Hypothalamus (tissue), 51 donors: ENCODE measurements at places on chromosomes 13 and 19.

DNA sequence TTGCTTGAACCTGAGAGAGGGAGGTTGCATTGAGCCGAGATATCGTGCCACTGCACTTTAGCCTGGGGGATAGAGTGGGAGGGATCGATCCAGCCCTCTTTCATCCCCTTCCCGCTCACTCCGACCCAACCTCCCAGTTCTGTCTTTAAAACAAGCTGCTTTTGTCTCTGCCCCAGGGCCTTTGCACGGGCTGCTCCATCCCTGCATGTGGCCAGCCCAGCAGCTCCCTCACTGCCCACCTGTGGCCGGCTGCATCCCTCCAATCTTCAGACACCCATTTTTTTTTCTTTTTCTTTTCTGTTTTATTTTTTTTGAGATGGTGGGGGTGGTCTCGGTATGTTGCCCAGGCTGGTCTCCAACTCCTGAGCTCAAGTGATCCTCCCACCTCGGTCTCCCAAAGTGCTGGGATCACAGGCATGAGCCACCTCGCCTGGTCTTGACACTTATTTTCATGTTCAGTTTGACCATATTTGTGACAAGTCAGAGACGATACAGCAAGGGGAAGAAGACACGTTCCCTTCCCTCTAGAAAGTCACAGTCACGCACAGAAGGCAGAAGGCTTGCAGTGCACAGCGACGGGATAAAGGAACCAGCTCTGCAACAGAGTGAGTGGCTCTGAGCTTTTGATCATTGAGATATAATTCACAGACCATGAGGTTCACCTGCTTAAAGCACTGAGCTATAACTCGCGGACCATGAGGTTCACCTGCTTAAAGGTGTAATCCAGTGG lies 31.8 kb downstream of the EFNA2 start:
- no peak for DNase-seq

DNA sequence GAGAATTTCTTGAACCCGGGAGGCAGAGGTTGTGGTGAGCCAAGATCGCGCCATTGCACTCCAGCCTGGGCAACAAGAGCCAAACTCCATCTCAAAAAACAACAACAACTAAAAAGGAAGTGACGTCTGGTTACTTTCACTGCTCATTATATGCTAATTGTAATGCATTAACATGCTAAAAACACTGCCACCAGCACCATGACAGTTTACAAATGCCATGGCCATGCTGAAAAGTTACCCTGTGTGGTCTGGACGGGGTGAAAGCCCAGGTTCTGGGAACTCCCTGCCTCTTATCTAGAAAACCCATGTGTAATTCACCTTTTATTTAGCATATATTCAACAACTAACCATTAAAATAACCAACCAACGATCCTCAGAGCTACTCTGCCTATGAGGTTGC lies 28.1 kb downstream of the CPT1C start:
- no peak for DNase-seq

- no peak for DNase-seq
Measured at GRCh38 chr19:35224681-35225571, 3.6 kb downstream of the FAM187B start.

GRCh38 chr19:47186446-47187334 lies 44.3 kb downstream of the BBC3 start:
- DNase-seq = no peak

- DNase-seq = no peak
Measured at GRCh38 chr19:16326401-16327168, 2.0 kb downstream of the KLF2 start.

DNA sequence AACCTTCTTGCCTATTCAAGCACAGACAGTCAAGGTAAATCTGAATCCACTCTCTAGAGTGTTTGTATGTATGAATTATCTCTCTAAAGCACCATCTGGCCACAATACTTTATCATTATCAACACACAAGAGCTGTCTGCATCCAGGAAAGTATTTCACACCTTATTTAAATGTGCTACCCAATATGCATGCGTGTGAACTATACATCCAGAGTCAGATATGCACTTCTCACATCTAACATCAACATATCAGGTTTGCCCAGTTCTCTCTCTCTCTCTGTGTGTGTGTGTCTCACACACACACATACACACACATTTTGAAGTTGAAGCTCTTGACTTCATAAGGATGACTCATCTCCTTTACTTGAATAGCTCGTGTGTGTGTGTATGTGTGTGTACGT lies 697.5 kb upstream of the PCDH20 start:
- no peak for DNase-seq

GRCh38 chr13:66840621-66841020 lies 389.5 kb downstream of the PCDH9 start:
- no peak for DNase-seq

DNA sequence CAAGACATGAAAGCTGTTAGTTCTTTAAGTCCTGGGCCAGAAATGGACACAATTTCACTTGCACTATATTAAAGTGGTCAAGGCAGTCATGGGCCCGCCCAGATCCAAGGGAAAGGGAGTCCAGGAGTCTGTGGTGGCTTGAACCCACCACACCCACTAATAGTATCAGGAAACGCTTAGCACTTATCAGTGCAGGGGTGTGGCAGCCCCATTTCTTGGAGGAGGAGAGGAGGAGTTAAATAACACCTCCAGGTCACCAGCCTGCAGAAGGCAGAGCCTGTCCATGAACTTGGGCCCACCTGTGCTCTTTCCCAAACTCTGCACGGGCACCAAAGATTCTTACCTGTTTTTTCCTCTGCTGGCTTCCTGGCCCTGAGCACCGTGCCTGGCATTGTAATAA lies 5.4 kb upstream of the NTN5 start:
- DNase-seq = no peak

- DNase-seq = no peak
Measured at GRCh38 chr19:42155796-42156195, 23.6 kb upstream of the POU2F2 start.

GRCh38 chr19:34332027-34332760 lies 32.8 kb upstream of the GPI start:
- no peak for DNase-seq
